ENCODE measurements at places on chromosomes 5 and 9.

- DNase-seq: no peak
These were observed 136.6 kb upstream of the TBCA start for GRCh38 chr5:77912721-77913120.

- no peak for DNase-seq
These were observed 128.1 kb downstream of the ACTL7B start for GRCh38 chr9:108727580-108728111.

DNA sequence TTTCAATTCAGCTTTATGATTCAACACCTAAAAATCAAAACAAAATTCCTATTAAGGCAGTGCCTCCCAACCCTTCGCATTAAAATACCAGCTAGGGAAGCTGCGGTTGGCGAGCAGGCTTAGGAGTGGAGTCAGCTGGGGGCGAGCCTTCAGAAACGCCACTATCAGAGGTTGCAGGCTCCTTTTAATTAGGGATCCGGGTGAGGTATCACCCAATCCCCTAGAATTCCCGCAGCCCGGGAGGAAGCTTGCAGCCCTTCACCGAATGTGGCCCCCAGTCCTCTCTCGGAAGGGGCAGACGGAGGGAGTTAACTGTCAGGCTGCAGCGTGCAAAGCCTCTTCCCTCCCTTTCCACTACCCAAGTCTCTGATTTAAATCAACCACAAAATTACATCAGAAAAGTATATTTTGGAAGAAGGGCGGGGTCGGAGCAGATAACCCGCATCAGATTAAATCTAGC, 1.7 kb downstream of the STC2 start:
- no peak for DNase-seq

- DNase-seq: no peak
These were observed 178.2 kb downstream of the SEC61B start for GRCh38 chr9:99400184-99400731.

- no peak for DNase-seq
These were observed 14.1 kb upstream of the LCP2 start for GRCh38 chr5:170311511-170312300.

DNA sequence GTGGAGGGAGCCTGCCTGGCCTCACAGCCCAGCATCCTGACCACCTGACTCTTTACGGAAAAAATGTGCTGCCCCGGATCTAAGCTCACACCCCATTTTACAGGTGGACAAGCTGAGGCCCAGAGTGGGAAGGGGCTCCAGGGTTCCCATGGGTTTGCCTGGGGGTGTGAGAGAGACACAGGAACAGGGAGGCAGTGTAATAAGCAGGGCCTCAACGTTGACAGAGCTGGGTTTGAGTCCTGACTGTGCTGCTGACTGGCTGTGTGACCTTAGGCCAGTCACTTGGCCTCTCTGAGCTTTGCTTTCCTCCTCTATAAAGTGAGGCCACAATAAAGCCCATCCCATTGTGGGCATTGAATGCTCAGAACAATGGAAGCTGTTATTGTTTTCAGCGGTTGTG, 73.7 kb downstream of the HMCN2 start:
- no peak for DNase-seq

GRCh38 chr9:87099407-87099806, 152.1 kb upstream of the GAS1 start:
- DNase-seq: no peak

- DNase-seq: no peak
These were observed 41.9 kb upstream of the ASS1 start for GRCh38 chr9:130402645-130403440.

GRCh38 chr9:76717613-76718012, 46.6 kb upstream of the PCA3 start:
- DNase-seq: no peak

- DNase-seq: no peak
These were observed 37.5 kb downstream of the CTNNA1 start for GRCh38 chr5:138790684-138791083.

DNA sequence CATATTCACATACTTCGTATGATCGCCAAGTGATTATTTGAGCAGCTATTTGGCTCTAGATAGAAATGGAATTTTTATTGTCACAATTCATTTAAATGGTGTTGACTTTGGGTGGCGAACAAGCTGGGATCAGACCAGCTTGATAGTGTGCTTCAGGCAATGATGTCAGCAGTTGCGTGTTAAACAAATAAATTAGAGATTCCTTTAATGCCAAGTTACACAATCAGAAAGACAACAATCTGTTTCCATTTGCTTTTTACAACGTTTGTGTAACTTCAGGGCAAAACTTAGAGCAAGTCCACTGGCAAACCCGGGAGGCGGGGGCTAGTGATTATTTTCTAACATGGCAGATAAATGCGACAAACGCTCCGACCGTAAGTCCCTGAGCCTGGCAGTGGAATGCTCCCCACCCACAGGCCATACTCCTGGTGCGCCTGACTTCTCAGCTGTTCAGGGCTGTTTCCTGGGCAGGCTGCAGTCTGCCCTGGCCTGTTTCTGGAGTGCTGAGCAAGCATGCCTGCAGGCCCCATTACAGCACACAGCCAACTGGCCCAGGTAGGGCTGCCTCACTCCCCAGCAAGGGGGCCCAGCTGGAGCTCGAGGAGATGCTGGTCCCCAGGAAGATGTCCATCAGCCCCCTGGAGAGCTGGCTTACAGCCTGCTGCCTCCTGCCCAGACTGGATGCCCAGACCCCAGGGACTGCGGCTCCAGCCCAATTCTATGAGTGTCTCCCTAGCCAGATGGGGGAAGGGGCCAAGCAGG, 88.7 kb downstream of the BASP1 start:
- no peak for DNase-seq

GRCh38 chr5:32753765-32754164, 42.6 kb downstream of the NPR3 start:
- DNase-seq: no peak

- DNase-seq: no peak
These were observed 12.9 kb upstream of the FRRS1L start for GRCh38 chr9:109179801-109180523.

DNA sequence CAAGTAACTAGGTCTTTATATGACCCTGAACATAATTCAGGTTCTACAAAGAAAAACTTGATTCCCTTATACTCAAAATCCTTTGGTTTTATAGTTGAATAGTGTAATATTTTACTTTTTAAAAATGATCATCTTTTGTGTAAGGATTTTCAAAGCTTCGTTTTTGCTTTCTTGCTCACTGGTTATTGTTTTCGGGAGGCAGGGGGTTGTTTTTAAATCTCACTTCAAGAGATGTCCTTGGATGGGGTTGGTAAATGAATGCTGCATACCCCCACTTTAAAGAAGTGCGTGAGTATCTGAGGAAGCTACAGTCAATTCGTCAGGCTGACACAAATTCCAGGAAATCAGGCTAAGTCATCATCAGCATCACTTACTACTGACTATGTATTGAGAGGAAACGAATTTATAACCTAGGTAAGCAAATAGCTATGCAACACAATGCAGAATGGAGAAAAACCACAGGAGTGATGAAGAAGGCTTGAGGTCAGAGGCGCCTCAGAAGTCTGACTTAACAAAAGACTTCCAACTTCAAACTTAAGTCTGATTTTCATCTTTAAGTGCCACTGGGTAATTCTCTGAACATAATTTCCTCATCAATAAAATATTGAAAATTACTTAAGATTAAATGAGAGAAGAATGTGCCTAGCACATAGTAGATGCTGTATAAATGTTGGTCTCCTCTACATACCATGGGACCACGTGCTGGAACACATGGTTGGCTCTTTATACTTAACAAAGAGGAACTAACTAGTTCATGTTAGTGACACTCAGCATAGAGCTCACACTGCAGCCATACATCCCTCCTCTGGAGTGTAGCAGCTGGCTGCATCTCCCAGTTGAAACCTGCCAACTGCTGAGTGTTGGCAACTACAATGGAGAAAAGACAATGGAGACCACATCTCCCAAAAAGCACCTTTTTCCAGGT, 106.0 kb upstream of the KIF2A start:
- DNase-seq: no peak

- DNase-seq: no peak
These were observed 484.6 kb upstream of the PIK3R1 start for GRCh38 chr5:67730917-67731474.

- DNase-seq: no peak
These were observed 29.6 kb downstream of the PSMB7 start for GRCh38 chr9:124385623-124386022.

- no peak for DNase-seq
These were observed 266.0 kb downstream of the DTWD2 start for GRCh38 chr5:118722122-118723020.

DNA sequence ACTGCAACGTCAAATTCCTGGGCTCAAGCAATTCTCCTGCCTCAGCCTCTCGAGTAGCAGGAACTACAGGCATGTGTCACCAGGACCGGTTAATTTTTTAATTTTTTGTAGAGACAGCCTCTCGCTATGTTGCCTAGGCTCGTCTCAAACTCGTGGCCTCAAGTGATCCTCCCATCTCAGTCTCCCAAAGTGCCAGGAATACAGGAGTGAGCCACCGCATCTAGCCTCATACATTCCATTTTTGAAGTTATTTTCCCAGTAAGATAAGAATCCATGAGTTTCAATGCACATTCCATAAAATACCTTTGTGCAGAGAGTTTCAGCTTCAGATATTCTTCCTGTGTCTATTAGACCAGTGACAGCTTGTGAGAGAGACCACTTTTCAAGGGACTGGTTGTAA, 70.4 kb downstream of the SKIC3 start:
- no peak for DNase-seq

DNA sequence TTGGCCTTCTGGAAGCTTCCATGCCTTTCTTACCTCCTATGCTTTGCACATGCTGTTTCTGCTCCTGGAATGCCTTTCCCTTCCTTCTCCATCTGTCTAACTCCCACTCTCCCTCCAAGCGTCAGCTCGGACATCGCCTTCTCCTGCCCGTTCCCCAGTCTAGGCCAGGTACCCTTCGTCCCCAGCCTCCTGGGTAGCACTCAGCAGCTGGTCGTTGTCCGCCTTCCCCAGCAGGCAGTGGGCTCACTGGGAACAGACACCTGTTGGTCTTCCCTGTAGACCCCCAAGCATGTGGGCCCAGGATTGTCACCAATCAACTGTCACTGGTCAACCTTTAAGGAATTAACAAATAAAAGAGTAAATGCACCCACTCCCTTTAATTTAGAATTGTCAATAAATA, 202.2 kb downstream of the RGS3 start:
- DNase-seq: no peak

- no peak for DNase-seq
These were observed 279.3 kb upstream of the DAP start for GRCh38 chr5:11040345-11040744.

GRCh38 chr5:65774346-65774745, 52.3 kb downstream of the NLN start:
- peak; percentile 25 for DNase-seq

DNA sequence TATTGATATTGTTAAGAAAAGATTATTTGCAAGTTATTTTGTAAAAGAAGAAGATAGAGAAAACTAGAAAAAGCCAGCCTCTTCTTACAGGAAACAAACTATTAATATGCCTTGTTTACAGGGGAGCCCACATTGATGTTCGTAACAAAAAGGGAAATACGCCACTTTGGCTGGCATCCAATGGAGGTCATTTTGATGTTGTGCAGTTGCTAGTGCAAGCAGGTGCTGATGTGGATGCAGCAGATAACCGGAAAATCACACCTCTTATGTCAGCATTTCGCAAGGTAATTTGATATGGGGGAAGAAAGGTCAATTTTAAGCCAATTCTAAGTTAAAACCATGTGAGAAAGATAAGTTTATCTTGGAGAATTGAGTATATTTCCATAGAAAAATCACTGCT, 37.6 kb upstream of the EIF4EBP3 start:
- DNase-seq: no peak

GRCh38 chr9:38254756-38255155, 137.7 kb upstream of the ALDH1B1 start:
- DNase-seq: no peak

GRCh38 chr5:72438141-72438540, 69.1 kb downstream of the ZNF366 start:
- peak; percentile 42 for DNase-seq

- DNase-seq: no peak
These were observed 6.9 kb downstream of the PIP5K1B start for GRCh38 chr9:68711932-68712331.

DNA sequence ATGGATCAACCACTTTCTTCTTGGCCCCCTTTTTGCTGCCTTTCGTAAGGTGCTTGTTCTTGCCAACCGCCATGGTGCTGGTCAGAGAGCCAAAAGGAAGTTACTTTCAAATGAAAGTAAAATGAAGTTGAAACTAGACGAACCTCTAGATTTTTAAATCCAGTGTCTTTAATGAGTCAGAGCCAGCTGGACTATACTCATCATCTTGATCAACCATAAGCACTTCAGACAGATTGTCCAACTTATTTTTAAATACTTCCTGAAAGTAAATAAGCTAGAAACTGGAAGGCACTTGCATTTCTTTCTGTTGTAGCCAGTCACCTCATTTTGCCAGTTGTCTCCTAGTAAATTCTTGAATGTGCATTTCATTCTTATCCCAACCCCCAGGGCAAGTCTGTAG, 48.9 kb downstream of the JMY start:
- no peak for DNase-seq

DNA sequence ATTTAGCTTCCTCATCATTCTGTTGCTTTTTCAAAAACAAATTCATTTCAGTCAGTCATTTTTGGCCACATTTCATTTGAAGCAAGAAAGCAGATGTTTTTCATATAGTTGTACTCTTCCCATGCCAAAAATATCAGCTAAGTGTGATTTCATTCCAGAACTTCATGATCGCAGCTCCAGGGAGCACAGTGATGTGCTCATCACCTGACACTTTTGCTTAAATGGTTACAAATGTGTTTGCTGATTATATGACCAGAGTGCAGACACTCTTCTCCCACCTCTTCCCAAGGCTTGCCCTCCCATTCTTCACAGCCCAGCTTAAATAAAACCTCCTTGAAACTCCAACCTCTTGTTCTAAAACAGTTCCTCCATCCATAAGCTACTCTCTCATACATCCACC, 32.6 kb downstream of the GABRB2 start:
- no peak for DNase-seq

- no peak for DNase-seq
These were observed 351.5 kb upstream of the KLF9 start for GRCh38 chr9:70765946-70766345.

DNA sequence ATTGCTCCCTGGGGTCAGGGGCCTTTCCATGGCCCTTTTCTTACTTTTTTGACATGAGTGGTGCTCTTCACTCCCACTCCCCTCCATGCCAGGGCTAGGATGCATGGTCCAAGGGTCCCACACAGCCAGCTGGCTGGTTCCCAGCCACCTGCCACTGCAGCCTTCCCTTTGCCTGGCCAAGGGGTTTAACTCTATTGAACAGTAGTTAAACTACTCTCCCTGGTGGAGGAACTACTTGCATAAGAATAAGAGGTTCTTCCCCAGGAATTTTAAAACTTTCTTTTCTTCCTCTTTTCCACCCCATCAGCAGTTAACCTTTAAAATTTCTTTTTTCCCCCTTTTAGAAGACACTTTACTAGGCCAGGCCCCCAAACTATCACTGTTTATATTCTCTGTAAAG, 1532.8 kb upstream of the ACO1 start:
- DNase-seq: no peak
